ENCODE measurements at places on chromosomes 16 and 17. TPM values are rescaled to one million over a fixed set of nuclear protein-coding genes. Genes with fewer than 3 reads are reported as not detected.

The KRTAP4-9 gene
- total RNA-seq, result not detected

The IGF2BP1 gene
- not detected for total RNA-seq

The CDRT15 gene
- total RNA-seq, result not detected

The KRT31 gene
- total RNA-seq, result not detected

The COQ9 gene
- 33.1 TPM for total RNA-seq

The SDR42E1 gene
- 5.4 TPM for total RNA-seq

The TIMM22 gene
- total RNA-seq, result 14.3 TPM

The CES1 gene
- total RNA-seq, result 39.6 TPM

The GAS7 gene
- total RNA-seq, result 127 TPM

The HASPIN gene
- 4.7 TPM for total RNA-seq

The RHBDF1 gene
- 6.5 TPM for total RNA-seq

The ST6GALNAC1 gene
- total RNA-seq, result 25.3 TPM

The SLFN12L gene
- total RNA-seq, result 39.5 TPM

The GPR142 gene
- 0.85 TPM for total RNA-seq

The LPO gene
- not detected for total RNA-seq

The GLIS2 gene
- 5.8 TPM for total RNA-seq

The ZDHHC1 gene
- 17.0 TPM for total RNA-seq

The ZFP3 gene
- 9.0 TPM for total RNA-seq

The STAT5A gene
- 131 TPM for total RNA-seq

The CLTC gene
- total RNA-seq, result 237 TPM

The CES2 gene
- total RNA-seq, result 33.7 TPM

The GAA gene
- total RNA-seq, result 135 TPM

The TEX19 gene
- total RNA-seq, result not detected

The KRTAP1-1 gene
- total RNA-seq, result not detected

The MMP2 gene
- total RNA-seq, result 128 TPM

The HSD11B2 gene
- 4.7 TPM for total RNA-seq

The CNGB1 gene
- not detected for total RNA-seq

The KRTAP9-4 gene
- not detected for total RNA-seq

The RANBP10 gene
- 38.6 TPM for total RNA-seq

The INCA1 gene
- 1.6 TPM for total RNA-seq

The TRPV3 gene
- 0.98 TPM for total RNA-seq

The CFAP97D1 gene
- total RNA-seq, result 0.21 TPM

The SCNN1G gene
- not detected for total RNA-seq

The QRICH2 gene
- total RNA-seq, result 2.7 TPM

The RAMP2 gene
- total RNA-seq, result 33.8 TPM

Data from spleen (tissue), 13 donors.